ENCODE measurements at places on chromosomes 6 and 20.
A peak's percentile ranks its signal among the peaks of the same experiment; 100 is the strongest.

GRCh38 chr6:65071480-65071879 is 635.5 kb downstream of the EYS start:
- DNase-seq, result no peak

DNA sequence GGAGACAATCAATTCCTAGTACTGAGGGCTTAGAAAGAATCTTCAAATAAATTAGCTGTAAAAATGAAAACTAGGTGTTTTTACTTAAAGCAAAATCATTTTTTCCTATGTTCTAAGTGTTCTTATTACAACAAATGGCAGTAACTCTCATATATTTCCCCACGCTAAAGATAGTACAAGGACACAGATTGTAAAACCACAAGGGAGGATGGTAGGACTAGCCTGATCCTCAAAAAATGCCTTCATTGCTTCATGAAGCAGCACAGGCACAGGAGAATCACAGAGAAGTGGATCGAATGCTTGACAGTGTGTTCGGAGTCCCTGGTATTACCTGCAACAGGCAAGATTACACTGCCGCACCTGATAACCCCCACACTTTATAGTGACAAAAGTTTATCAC is 58.5 kb downstream of the SAMD3 start:
- DNase-seq, result no peak

DNA sequence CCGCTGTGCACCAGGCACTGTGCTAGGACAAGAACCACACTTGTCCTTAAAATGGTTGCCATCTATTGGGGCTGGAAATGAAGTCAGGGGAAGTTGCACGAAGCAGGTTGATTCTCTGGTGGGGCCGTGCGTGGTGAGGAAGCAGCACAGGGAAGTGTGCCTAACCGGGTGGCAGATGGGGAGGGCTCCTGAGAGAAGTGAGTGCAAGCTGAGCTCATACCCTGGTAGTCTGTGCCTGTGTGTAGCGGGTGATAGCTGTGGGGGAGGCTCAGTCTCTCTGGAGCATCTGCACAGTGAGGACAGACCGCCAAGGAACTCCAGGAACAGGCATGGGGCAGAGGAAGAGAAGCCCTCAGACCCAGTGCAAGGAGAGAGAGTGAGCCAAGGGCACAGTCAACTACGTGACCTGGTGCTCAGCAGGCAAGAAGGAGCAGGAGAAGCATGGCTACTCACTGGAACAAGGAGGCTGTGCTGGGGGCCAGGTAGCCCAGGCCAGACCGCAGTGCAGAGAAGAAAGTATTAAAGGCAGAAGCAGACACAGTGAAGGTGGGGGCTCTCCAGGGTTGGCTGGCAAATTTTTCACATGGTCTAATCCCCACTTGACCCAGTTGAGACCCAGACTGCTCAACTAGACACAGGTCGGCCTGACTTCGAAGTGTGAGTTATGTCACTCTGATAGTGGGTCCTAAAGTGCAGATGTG is 155.0 kb downstream of the CDH26 start:
- DNase-seq, result no peak

- no peak for DNase-seq
Observed at GRCh38 chr6:156559162-156559690, 218.0 kb upstream of the ARID1B start.

DNA sequence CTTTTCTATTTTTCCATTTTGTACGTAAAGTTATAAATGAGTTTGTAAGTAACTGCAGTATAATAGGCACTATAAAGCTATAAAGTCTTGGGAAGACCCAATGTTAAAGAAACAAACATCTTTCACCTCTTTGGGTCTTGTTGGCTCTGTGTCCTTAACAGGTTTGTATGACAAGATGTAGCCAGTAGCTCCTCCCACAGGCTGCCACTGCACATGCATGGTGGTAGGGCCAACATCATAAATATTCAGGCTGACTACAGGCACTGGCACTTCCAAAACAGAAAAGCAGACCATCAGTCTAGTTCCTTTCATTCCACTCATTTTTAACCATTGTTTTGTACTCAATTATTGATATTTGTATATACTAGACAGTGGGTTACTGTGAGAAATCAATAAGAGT is 59.9 kb downstream of the COL12A1 start:
- DNase-seq, result no peak

DNA sequence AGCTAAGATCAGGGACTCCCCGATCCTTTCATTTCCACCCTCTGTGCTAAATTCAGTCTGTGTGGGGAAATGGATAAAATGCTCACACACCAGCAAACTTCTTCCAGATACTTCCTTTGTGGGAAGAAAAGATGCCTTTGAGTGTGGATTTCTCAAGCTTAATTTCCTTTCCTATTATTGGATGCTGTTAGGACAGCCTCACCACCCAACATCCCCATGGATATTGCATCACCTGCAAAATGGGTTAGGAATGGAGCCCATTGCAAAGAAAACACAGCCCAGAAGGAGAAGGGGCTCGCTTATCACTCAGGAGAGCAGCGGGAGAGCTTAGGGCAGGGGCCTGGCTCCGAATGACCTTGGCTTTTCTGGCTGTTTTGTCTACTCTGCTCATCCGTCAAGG is 272.2 kb downstream of the CDC5L start:
- no peak for DNase-seq

- no peak for DNase-seq
Observed at GRCh38 chr6:36510365-36510764, 36.9 kb downstream of the STK38 start.

- peak; percentile 51 for DNase-seq
Observed at GRCh38 chr6:155171109-155171746, 92.6 kb upstream of the CLDN20 start.

DNA sequence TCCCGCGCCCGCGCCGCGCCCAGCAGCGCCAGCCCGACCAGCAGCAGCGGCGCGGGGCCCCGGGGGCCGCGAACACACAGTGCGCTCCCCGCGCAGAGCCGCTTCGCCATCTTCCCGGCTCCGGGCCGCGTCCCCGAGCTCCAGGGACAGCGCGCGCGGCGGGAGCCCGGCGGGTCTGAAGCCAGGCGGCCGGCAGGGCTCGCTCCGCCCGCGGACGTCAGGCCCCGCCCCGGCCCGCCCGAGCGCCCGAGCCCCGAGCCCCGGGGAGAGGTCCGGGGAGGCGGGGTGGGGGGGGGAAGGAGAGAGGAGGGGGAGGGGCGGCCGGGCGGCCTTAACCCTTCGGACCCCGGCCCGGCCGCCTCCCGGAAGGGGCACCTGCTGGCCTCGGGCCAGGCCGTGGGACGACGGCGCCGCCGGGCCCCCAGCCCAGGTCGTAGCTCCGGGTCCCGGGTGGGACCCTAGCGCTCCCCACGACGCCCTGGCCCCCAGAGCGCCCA is at the start of gene LAMA5:
Gene LAMA5, minus strand, starts transcription at position 177 of the 497 bp plus-strand sequence. Its CDS starts 67 bp downstream, at position 110.
- no peak for DNase-seq

- DNase-seq, result no peak
Observed at GRCh38 chr6:13413466-13413862, 73.9 kb downstream of the GFOD1 start.

DNA sequence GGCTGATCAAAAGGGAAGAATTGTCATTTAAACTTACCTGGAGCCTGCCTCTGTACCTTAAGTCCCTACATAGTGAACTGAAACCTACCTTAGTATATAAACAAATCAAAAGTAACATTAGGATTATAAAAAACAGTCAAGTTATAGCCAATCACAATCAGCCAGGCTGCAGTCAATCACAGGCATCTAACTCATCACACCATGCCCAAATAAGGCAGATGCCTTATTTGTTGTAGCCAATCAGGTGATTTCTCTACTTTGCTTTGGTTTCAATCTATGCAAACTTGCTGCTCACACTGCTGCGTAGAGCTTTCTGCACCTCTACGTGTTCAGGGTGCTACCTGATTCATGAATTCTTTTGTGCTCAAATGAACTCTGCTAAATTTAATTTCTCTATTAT is 18.3 kb upstream of the DEFB113 start:
- no peak for DNase-seq

- no peak for DNase-seq
Observed at GRCh38 chr20:313948-314347, 11.4 kb upstream of the SOX12 start.

- no peak for DNase-seq
Observed at GRCh38 chr6:151044465-151045441, 179.3 kb downstream of the MTHFD1L start.

- DNase-seq, result no peak
Observed at GRCh38 chr6:34390531-34391472, 1.7 kb downstream of the NUDT3 start.

DNA sequence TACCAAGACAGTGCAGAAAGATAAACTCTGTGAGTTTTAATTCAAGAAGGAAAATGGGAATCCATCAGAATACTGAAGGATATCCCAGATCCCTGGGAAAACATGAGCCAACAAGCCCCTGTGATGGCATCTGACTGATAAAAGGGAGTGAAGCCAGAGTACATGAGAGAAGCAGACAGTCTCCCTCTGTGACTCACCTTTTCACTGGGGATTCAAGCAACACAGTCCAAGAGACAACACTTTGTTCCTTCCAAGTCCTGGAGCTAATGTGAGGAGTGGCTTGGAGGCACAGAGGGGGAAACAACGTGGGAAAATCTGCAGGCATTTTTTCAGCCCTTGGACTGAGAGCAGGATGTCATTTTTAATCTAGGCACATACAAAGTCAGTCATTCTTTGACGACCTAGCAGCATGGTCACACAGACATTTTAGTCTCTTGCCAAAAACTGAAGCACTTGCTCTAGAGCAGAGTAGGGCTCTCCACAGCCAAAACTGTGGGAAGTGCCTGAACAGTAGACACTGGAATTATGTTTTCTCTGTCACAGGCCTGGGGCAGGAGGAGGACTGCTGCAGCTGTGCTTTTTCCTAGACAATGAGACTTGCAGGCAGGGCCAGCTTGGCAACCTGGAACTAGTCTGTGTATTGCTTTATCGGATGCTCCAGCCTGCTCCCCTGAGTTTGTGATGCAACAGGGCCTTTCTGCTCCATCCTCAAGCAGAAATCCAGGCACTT is 465.0 kb upstream of the GJE1 start:
- no peak for DNase-seq

GRCh38 chr6:4180652-4181255 is 45.4 kb upstream of the ECI2 start:
- no peak for DNase-seq

- no peak for DNase-seq
Observed at GRCh38 chr6:87779542-87779941, 77.5 kb upstream of the AKIRIN2 start.

DNA sequence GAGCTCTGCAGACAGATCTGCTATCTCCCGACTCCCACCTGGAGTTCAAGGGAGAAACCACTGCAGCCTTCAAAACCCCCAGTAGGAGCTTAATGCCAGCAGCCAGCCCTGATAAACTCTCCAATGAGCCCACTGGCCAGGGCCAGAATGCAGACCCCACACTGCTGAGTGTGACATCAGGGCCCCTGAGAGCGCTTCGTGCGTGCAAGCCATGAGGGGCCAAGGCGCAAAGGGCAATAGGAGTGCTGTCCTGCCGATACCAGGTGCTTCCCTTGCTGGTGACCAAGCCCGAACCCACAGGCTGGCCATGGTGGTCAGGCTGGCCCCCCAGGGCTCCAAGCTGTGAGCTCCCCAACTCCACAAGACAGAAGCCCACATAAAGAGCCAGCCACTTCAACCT is 33.2 kb upstream of the CST7 start:
- no peak for DNase-seq

DNA sequence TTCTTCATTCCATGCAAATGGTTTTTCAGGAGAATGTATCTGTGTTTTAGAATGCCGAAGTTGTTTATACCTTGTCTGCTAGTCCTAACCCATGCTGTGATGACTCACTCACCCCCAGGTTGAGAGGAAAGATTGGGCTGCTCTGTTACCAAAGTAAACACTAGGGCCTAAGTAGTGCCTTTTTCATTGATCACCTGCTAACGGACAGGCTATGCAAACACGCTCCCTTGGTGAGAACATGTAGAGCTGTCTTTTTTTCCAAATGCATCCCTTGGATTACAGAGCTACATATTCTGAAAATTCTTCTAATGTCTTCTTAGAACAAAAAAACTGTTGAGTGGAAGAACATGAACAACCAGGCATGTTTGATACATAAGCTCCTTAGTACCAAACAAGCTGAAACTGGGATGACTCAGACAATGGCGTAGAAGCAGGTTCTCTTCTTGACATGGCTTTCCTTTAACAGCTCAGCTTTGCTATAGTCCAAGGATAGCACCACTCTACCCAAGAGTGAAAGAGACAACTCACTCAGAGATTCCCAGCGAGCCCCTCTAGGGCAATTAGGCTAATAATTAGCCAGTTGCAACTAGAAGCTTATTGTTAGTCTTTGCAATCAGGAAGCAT is 20.5 kb downstream of the PERP start:
- no peak for DNase-seq

DNA sequence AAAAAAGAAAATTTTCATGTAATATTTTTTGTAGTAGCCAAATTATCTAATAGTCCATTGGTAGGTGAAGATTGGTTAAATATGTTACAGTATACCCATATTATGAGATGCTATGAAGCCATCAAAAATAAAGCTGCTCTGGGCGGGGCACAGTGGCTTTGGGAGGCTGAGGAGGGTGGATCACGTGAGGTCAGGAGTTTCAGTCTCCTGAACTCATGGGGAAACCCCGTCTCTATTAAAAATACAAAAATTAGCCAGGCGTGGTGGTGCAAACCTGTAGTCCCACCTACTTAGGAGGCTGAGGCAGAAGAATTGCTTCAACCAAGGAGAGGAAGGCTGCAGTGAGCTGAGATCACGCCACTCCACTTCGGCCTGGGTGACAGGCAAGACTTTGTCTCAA is 360.5 kb downstream of the KIF16B start:
- DNase-seq, result no peak

GRCh38 chr6:118187568-118188164 is 280.6 kb downstream of the SLC35F1 start:
- DNase-seq, result no peak

All from stimulated activated CD8-positive, alpha-beta memory T cell treated with anti-CD3 and anti-CD28 coated beads, Interleukin-4, amount 100 ng/mL, for 1 hour (primary cell).